ENCODE measurements at places on chromosomes 4 and X.

DNA sequence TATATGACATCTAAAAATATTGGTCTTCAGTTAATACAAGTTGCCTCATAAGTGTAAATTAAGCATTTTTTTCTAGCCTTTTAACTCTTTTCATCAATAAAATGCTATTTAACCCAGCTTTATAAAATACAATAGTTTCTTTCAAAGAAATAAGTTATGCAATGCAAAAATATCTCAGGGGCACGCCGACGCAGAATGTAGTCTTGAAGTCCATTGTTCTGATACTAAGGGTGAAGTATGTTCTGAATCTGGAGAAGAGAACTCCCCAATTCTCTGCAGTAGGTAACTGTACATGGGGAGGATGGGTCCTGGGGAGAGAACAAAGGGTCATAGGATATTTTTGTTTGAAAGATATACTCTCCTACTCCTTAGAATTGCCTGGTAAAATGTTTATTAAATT lies 256.6 kb upstream of the NDST4 start:
- DNase-seq = no peak

GRCh38 chr4:187046471-187046870 lies 322.8 kb upstream of the FAT1 start:
- no peak for DNase-seq

DNA sequence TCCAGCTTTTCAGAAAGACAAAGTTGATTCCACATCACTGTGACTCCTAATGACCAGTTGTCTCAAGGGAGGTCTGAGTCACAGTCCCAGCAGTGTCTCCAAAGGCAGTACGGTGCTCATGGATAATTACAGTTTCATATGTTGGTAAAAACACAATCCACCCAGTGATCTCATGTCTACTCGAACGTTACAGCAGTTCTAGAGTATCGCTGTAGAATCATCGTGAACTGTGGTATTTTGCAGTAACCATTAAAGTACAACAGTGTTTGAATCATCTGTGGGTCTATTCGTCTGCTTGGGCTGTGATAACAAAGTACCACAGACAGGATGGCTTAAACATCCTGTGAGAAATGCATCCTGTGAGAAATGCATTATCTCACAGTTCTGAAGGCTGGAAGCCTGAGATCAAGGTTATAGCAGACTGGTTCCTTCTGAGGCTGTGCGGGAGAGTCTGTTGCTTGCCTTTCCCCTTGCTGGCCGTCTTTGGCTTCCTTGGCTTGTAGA lies 121.1 kb upstream of the SORBS2 start:
- no peak for DNase-seq

GRCh38 chr4:182885738-182886077 lies 31.5 kb downstream of the DCTD start:
- DNase-seq = no peak

GRCh38 chrX:68989456-68989855 lies 160.6 kb downstream of the EFNB1 start:
- DNase-seq = no peak

- no peak for DNase-seq
Measured at GRCh38 chr4:113835005-113835404, 73.5 kb upstream of the CAMK2D start.

DNA sequence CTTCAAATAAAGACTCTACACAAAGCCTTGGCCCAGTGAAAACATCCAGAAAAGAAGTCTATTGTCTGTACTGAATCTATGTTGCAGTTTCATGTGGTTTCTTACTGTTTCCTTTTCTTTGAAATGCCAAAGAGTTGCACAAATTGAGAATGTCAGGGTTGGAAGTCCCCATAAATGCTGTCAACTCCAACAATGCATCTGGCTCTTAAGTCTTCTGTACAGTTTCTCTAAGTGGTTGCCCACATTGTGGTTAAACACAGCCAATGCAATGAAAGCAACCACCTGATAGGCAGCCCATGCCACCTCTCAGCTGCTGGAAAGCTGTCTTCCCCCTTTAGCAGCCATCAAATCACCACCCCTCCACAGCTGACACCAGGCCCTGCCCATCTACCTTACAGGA lies 67.2 kb upstream of the C1GALT1C1 start:
- peak; percentile 11 for DNase-seq

DNA sequence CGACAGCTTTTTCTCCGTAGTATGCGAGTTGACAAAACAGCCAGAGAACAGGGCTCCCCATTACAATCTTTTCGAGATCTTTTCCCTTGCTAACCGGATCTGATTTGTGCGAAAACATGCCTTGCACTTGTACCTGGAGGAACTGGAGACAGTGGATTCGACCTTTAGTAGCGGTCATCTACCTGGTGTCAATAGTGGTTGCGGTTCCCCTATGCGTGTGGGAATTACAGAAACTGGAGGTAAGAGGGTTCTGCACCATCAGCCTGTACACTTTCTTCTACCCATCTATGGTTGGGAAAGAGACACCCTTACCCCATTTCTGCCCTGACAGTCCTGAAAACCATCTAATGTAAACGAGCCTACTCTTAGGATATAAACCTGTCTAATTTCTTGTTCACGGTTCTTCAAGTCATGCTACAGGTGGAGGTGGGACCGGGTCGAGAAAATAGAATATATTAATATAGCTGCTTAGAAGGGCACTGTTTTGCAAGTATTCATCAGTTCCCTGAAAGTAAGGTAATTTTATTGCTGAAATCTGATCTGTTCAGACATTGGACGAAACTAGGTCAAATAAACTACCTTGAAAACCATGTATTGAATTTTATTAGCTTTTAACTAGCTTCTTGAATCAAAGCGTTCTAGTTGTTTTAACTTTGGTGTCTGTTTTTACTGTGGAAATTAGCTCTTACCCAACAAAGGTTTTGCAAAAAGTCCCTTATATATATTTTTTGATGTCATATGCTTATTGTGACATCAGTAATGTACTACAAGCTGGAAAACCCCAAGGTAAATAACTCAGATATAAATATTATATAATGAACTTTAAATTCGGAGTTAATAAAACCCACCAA lies 869 bp downstream of the TMEM184C start:
- no peak for DNase-seq

DNA sequence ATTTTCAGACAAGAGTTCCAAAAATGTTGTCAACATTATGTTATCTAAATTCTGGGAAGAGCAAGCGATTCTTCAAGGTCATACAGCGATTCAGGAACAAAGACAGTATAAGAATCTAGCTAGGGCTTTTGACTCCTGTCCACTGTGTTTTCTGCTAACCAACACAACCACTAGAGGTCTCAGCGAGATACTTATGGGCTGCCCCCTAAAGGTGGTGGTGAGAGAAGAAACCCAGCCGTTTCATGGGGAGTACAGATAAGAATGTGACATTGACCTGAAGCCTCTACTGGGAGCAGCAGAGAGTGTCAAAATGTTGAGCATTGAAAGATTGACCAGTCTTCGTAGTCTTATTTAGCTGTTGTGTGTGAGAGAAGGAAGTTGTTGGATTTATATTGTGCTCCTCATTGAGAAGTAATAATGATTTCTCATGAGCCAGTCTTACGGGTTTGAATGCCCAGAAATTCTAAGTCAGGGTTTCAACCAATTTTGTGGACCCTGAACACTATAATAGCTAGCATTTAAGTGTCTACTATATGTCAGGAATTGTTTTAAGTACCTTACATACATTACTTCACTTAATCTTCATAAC lies 168.3 kb downstream of the SPRY1 start:
- peak; percentile 15 for DNase-seq

GRCh38 chrX:148647651-148648050 lies 147.2 kb downstream of the AFF2 start:
- DNase-seq = no peak

- no peak for DNase-seq
Measured at GRCh38 chr4:144449611-144450010, 196.3 kb upstream of the HHIP start.

- no peak for DNase-seq
Measured at GRCh38 chrX:70720721-70721120, 187.8 kb downstream of the TEX11 start.

- no peak for DNase-seq
Measured at GRCh38 chr4:180993244-180993836, 1249.9 kb upstream of the TENM3 start.

- DNase-seq = no peak
Measured at GRCh38 chr4:137572647-137573046, 40.4 kb upstream of the PCDH18 start.

DNA sequence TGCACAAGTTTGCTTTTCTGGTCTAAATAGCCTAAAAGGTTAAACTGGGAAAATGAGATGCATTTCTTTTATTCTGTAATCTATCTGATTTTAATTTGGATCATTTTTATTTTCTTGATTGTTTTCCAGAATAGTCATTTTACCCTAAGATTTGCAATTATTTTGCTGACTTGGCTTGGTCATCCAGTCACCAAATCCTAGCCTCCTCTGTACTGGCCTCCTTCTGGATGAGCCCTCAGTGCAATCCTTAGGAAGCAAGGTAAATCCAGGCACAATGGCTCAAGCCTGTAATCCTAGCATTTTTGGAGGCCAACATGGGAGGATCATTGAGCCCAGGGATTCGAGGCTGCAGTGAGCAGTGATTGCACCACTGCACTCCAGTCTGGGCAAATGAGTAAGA lies 9.2 kb downstream of the EREG start:
- DNase-seq = no peak

- no peak for DNase-seq
Measured at GRCh38 chr4:36844448-36844847, 400.1 kb upstream of the NWD2 start.

Measured in activated CD4-positive, alpha-beta T cell treated with anti-CD3 and anti-CD28 coated beads, Interleukin-2, amount 50 U/mL, for 48 hours (primary cell).